ENCODE measurements at places on chromosomes 11 and 22.

GRCh38 chr22:46122511-46122971 is 27.8 kb upstream of the PPARA start:
- peak; percentile 97 for DNase-seq

DNA sequence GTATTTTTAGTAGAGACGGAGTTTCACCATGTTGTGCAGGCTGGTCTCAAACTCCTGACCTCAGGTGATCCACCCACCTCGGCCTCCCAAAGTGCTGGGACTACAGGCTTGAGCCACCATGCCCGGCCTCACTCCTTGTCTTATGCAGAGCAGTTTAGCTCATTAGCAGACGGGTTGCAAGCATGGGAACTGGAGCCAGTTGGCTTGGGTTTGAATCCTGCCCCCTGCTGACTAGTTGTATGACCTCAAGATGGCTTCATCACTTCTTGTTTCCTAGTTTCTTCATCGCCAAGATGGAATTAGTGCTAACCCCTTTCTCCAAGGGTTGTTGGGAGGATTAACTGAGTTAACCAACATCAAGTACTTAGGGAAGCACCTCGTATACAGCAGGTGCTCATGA is 23.4 kb upstream of the RASD2 start:
- DNase-seq: no peak

DNA sequence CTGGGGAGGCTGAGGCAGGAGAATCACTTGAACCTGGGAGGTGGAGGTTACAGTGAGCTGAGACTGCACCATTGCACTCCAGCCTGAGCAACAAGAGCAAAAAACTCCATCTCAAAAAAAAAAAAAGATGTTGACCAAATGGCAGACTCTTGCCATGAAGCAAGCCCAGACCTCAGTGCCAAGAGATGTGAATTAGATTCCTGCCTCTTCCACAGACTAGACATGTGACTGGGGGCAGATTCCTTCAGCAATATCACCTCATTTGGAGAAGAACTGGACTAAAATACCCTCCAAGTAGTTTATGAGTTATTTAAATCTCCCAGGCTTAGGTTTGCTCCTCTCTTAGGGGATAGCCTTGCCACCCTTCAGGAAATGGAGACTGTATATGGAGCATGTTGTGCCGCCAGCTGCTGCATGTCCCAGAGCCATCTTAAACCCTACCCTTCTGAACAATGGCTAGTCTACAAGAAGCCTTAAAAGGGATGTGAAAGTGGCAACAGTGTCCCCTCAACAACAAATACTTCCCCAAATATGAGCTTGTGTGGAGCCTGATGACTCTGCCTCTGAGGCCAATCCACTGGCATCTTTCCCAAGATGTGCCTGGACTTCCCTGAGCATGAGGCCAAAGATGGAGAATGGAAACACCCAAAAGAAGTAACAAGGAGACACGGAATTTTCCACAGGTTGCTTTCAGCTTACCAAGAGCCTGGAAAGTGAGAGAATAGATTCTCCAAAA is 763 bp upstream of the MS4A7 start:
- no peak for DNase-seq

DNA sequence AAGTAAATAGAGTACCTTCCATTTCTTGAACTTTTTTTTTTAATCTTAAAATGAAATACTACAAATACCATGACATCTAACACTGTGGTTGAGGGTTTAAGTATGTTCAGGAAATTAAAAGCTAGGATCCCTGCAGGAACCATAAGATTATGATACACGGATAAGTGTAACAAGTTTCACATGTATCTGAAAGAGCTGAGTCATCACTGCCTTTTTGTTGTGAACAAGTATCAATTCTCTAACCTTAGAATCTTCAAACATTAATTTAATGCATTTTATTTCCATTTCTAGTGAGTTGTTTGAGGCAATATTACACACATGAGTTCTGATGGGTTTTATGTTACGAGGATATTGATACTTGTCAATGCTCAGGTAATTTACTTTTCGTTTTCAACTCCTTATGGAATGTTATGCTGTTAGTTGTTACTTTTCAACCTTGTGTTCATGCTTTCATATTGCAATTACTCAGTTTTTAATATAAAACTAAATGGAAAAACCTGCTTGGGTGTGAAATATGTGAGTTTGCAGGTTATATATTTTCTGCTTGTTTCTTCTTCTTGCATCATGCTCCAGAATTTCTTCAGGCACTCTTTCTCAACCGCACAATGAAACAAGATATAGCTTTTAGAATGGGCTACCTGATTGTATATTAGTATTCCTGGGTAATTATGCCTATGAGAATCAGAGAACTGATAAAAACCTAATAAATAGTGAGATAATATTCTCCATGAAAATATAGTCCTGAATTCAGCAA is 361.3 kb upstream of the MTNR1B start:
- no peak for DNase-seq

DNA sequence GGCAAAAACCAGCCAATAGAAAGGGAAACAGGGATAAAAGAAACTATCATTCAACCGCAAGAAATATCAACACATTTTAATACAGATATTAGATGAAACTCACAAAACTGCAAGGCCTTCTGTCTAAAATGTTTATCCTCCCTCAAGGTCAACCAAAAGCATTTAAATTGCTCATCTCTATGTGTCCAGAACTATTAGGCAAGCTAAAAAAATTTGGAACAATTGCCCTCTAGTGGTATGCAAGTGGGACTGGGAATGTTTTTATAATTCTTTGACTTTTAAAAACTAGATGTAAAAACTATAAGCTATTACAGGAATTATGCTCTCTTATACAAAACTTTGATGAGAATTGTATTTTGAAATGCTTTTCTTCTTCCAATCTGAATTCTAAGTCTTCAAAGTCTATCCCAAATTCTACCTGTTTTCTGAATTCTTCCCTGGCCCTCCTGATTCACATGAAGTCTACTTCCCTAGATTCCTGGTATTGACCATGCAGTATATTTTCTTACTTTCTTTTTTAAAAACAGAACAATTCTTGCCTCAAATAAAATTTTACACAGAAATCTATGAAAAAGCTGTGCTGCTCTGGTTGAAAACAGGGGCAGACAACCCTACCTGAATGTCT is 4.9 kb downstream of the CWC15 start:
- DNase-seq: no peak

DNA sequence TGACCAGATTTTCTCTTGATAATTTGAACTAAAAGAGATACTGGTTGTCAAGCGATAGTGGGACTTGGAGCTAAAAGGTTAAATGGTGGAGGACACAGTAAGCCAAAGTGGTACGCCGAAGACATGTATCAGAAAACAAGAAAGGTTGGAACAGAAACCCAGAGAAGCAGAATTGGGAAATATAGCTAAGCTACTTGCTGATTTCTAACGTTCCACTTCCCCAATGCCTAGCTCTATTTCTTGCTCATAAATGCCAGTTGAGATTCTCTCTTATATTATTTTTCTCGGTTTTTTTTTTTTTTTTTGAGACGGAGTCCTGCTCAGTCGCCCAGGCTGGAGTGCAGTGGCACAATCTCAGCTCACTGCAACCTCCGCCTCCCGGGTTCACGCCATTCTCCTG is 12.7 kb downstream of the TMEM41B start:
- DNase-seq: no peak

- no peak for DNase-seq
These were observed 9.1 kb downstream of the MRGPRF start for GRCh38 chr11:69003866-69004367.

GRCh38 chr11:59647245-59647980 is 21.4 kb downstream of the PATL1 start:
- DNase-seq: no peak

DNA sequence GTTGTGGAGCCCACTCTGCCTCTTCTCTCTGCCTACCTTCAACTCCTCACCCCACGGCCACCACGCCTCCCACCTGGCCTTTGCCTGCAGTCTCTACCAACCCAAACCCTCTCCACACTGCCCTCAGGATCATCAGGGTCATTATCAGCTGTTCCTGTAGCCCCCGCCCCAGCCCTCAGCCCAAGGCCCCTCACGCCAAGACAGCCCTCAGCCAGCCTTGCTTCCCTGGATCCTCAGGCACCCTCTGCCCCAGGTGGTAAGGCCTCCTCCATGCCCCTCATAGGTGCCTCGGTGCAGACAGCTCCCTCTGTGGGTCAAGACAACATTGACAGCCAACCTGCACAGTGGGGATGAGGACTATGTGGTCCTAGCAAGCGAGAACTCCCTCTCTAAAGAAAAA is 1.7 kb downstream of the SBF1 start:
- peak; percentile 96 for DNase-seq

GRCh38 chr11:7638710-7639642 is 34.3 kb downstream of the CYB5R2 start:
- no peak for DNase-seq

DNA sequence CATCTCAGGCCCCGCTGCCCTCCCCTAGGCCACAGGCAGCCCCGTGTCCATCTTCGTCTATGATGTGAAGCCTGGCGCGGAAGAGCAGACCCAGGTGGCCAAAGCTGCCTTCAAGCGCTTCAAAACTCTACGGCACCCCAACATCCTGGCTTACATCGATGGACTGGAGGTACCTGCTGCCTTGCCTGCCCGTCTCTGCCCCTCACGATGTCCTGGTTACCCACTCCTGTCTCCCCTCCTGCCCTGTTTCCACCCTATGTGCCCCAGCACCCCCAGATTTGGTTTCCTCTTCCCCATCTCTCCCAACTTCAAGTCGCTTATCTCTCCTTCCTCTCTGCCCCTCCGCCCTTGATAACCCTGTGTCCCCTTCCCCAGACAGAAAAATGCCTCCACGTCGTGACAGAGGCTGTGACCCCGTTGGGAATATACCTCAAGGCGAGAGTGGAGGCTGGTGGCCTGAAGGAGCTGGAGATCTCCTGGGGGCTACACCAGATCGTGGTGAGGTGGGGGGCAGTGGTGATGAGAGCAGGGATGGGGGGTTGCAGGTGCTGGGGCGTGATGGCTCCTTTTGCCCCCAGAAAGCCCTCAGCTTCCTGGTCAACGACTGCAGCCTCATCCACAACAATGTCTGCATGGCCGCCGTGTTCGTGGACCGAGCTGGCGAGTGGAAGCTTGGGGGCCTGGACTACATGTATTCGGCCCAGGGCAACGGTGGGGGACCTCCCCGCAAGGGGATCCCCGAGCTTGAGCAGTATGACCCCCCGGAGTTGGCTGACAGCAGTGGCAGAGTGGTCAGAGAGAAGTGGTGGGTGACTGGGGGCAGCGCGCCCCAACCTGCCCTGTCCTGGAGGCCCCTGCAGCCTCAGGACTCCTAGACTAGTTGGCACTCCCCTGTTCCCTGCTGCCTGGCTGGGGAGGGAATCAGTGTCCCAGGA is 930 bp downstream of the SCYL1 start:
- no peak for DNase-seq

DNA sequence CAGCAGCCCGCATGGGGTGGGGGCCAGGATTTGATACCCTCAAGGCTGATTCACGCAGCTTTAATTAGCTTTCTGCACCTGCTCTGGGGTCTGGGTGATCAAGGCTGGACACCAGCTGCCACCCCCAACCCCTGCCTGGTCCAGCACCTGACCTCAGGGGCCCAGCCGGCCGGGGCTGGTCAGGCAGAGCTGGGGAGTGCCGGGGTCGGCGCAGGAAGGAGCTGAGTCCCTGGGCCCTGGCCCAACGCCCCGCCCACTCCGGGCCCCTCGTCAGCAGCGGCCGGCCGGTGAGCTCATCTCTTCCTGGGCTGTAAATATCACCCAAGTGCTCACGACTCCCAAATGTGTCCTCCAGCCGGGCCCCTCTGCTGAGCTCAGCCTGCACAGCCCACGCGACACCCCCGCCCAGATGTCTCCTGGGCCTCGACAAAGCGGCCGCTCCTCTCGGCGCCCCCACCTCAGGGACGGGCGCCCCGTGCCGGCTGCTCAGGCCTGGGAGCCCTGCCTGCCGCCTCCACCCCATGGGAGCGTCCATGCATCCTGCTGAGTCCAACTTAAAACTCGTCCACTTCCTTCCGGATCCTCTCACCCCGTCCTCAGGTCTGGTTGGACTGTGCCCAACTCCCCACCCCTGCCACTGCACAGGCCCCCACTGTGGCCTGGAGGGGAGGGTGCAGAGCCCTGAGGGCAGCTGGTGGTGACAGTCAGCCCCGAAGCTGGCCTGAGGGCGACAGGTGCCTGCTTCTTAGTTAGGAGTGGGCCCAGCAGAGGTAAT is 29.0 kb downstream of the RTN4R start:
- DNase-seq: no peak

DNA sequence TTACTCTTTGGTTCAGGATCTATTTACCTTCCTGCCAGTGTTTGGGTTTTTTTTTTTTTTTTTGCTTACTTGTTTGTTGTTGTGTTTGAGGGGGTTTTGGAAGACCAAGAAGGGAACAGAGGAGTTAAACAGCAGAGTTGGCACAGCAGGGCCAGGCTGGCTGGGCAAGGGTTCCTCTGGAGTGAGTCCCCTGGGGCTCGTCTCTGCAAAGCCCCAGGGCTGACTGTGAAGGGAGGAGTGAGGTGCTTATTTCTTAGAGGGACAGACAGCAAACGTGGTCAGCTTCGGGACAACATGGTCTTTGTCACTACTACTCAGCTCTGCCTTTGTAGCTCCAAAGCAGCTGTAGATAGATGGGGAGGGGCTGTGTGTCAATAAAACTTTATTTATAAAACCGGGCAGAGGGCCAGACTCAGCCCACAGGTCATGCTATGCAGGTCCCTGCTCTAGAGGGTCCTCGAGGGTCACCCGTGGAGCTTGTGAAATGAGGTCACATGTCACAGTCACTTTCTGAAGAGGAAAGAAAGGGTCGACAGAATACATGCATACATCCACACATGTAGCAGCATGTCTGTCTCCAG is 1404.7 kb downstream of the BRD1 start:
- DNase-seq: no peak

- no peak for DNase-seq
These were observed 56.8 kb upstream of the FADD start for GRCh38 chr11:70146299-70146698.

DNA sequence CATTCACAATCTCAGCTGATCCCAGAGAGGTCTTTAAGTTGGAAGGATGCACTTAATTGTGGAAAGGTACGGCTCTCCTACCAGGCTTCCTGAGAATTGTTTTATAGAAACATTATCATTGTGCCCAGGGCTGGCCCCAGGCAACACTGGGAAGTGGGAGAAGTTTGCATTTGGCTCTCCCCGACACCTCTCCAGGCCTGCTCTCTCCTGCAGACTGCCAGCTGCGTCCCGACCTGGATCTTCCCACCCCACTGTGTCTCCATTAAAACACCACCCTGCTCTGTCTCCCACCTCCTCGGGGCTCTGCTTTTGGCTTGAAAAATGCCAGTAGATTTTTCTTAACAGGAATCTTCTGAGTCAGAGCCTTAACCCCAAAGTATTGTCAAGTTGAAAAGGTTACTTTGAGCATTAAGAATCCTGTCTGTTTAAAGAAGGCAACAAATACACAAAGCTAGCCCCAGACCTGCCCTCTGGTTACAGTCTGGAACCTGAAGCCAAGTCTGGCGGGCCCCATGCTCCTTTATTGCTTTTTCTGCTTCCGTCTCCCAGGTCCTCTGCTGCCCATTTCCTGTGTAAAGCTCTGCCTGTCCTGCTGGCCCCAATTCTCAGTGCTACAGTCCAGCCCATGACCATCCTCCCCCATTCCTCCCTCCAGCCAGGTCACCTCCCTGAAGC is 530.2 kb downstream of the SOX6 start:
- no peak for DNase-seq
